ENCODE measurements at places on chromosomes 1 and 21.

- DNase-seq: no peak
Measured at GRCh38 chr21:46216132-46216747, 12.3 kb downstream of the LSS start.

DNA sequence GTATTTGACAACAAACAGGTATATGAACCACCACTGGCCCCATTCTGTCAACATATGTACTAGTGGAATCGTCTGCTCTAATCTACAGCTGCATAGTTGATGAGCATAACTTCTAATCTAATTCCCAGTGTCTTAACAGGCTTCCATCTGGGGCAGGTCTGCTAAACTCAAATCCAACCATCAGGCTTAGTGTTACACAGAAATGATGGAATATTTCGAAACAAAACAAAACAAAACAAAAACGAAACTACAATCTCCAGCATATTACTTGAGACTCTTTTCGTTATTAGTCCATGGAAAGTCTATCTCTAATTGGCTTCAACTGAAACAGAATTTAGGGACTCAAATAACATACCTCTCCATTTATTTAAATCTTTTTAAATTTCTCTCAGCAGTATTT lies 37.6 kb downstream of the DIPK1A start:
- no peak for DNase-seq

DNA sequence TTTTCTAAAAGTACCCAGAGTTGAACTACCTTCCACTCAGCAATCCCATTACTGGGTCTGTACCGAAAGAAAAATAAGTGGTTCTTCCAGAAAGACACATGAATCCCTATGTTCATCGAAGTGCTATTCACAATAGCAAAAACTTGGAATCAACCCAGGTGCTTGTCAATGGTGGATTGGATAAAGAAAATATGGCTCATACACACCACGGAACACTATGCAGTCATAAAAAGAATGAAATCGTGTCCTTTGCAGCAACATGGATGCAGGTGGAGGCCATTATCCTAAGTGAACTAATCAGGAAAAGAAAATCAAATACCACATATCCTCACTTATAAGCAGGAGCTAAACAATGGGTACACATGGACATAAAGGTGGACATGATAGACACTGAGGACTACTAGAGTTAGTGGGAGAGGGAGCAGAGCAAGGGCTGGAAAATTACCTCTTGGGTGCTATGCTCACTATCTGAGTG lies 32.9 kb upstream of the JUN start:
- no peak for DNase-seq

- DNase-seq: no peak
Measured at GRCh38 chr1:8169364-8170058, 143.4 kb upstream of the ERRFI1 start.

DNA sequence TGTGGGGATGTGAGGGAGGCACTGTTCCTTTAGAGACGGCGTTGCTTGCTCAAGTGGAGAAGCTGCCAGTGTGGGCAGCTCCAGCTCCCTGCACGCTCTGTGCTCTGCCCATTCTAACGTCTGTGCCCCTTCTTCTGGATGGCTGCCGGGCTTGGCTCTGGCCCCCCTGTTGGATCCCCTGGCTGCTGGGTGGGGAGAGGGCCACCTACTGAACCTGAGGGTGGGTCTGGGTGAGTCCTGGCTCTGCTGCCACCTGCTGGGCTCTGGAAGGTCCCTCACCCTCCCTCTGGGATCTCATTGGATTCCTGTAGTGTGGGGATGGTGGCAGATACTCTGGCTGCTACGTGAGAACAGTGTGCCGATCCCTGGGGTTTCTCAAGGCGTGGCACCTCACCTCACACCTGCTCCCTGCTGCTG lies 5.0 kb downstream of the PFKL start:
- DNase-seq: peak; percentile 50

GRCh38 chr1:5915587-5916571 lies 76.3 kb downstream of the NPHP4 start:
- no peak for DNase-seq

DNA sequence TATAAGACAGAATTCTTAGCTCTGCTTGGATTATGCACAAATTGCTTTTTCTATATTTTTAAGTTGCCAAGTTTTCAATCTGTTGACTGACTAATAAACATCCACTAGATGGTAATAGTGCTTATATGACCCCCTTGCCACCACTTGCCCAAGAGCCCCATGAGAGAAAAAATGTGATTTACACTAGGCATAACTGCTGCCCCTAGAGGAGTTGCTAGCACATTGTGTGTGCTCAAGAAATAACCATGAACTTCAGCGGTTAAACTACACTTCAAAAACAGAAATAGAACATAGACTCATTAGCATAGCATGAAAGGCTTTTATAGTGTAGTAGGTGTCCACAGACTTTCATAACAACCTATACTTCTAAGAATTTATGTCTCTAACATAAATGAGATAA lies 61.4 kb downstream of the BRINP3 start:
- DNase-seq: no peak

DNA sequence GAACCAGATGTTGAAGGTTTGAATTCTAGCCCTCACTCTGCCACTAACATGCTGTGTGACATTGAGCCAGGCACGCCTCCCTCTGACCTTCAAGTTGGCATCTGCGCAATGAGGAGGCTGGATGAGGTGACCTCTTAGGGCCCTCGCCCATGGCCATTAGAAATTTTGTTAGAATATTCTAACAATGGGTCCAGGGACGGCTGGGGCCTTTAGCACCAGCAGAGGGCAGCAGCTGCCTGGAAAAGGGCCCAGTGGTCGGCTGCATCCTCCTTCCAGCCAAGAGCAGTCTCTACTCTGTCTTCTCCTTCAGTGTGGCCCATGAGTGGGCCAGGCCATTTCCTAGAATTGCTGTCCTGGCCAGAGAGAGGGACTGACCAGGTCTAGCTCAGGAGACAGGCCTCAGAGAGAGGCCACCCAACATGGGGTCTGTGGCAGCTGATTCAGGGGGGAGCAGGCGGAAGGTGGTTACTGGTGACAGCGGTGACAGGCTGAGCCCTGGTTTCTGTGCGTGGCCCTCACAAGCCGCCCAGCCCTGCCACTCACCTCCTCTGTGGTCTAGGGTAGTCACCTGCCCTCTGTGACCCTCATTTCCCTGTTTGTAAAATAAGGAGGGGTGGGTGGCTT lies 101.3 kb upstream of the ACTL8 start:
- peak; percentile 44 for DNase-seq

GRCh38 chr1:88509379-88509778 lies 174.7 kb upstream of the PKN2 start:
- no peak for DNase-seq

GRCh38 chr1:13667691-13668090 lies 32.3 kb upstream of the PRDM2 start:
- no peak for DNase-seq

DNA sequence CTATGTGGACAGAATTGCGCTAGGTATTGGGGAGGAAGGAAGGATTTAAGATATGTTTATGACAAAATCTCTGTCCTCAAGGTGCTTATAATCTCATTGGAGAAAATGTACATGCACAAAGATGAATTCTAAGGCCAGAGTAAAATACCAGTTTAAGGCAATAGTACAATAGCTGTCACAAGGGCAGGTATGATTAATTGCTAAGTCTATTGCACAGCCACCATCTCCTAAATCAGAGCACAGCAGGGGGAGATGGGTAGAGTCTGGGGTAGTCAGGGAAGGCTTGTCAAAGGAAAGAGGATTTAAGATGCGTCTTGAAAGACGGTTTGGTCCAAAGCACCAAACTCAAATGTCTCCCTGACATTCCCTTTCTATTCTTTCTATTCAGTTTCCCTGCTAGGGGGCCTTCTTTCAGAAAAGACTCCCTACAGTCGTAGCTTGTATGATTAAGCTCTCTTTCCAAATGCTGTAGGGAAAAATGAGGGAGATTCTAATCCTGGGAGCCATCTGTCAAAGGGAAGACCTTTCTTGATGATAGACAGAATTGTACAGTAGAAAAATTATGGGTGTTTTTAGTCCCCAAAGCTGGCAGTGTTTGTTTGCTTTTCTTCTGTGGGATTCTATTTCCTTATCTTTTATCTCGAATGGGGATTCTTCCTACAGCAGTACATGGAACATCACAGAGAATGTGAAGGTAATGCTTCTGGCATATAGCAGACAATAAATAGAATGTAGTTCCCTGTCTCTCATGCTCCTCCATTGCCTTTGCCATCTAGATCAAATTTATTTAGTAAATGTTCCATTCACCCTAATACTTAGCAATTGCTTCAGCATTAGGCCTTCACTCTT lies 107.6 kb upstream of the NFIA start:
- no peak for DNase-seq

DNA sequence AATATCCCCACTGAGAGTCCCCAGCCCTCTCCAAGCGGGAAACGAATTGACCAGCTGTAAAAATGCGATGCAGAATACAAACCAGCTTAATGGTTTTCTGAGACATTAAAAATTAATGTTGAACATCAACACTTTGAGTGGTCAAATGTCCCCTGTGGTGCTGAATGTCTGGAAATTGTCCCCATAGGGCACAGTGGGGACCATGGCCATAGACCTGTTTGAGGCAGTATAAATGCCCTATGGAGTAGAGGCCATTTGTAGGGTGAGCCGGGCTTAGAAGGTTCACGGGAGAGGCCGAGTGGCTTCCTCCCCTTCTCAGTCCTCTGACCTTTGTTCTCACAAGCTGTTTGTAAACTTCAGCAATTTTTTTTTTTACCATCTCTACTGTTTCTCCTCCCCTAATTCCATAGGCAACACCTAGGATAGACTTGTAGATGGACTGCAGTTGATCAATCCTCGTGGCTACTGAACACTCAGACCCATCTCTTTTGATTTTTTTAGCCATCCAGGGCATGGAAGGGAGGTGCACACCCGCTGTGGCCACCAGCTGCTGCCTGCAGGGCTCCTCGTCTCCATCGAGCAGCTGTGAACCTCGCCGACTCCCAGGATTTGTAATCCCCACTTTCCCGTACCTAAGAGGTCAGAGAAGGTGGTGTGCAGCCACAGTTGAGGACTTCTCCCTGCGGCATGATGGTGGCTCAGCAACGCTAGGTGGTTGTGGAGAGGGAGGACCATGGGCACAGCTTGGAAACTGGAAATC lies 41.0 kb downstream of the KAZN start:
- no peak for DNase-seq

GRCh38 chr1:243455760-243456651 lies 200.2 kb downstream of the SDCCAG8 start:
- no peak for DNase-seq

DNA sequence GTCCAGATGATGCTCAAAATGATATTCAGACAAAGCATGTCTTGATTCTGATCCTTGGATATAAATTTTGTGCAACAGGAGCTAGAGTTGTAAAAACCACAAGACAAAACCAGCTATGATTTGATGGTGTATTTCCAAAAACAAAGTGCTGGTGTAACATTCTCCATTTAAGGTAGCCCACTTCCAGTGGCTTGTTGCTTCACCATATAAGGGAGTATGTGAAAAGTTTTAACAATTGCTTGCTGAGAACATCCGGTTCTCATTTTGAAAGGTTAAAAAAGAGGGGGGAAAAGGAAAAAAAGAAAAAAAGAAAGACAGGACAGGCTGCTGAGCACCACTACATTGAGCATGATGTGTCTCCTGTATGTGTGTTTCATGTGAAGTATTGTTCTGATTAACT lies 123.6 kb downstream of the MACF1 start:
- no peak for DNase-seq

- DNase-seq: no peak
Measured at GRCh38 chr1:151583796-151584195, 28.1 kb upstream of the SNX27 start.

DNA sequence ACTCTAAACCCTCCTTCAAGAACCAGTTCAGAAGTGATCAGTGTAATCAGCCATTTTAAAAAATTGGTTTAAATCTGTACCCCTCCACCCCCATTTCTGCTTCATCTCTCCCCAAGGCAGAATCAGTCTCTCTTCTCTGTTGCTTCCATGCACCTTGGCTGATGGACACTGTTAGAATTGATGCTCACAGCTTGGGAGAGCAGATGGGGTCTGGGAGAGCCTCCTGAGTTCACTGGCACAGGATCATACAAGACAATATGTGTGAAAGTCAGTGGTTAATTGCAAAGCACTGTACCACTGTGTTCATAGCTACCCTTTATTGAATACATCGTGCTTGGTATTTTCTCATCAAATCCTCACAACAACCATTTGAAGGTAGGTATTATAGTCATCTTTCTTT lies 140.9 kb downstream of the ROR1 start:
- no peak for DNase-seq

GRCh38 chr1:6261615-6261995 lies 707 bp upstream of the GPR153 start:
- no peak for DNase-seq

DNA sequence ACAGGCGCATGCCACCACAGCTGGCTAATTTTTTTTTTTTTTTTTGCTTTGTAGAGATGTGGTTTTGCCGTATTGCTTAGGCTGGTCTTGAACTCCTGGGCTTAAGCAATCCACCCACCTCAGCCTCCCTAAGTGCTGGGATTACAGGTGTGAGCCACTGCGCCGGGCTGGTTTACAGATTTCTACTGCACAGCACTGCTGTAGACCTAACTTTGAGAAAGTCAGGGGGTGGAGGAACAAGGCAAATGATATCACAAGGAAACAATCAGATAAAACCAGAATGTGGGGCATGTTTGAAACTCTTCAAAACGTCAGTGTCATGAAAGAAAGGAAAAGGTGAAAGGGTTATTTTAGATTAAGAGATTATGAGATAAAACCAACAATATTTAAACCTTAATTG lies 45.3 kb downstream of the URB2 start:
- no peak for DNase-seq

DNA sequence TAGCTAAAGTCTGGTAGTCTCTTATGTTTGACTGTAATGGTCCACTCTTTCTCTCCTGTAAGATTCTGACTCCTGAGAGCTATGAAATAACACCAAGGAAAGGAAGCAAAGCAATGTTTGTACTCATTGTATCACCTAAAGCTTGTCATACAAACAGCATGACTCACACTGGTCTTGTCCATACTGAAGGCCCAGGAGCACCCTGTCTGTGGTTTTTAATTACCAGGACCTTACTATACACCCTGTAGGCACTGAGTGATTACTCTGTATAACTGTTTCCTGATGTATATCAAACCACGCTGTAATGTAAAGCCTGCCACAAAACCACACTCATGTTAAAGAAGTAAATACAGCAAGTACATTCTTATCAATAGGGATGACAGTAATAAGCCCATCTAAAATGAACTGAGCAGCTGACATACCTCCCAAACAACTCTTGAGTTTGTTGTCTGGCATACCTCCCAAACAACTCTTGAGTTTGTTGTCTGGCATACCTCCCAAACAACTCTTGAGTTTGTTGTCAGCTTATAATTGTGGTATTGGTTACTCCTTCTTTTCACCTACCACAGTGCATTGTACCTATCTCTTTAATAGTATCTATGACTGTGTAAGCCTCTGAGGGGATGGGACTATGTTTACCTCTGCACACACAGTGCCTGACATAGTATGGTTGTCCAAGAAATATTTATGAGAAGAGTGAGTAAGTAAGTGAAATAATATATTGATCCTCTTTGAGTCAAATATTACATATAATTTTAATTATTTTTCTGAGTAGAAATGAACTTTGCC lies 11.6 kb upstream of the TNFSF18 start:
- no peak for DNase-seq

- no peak for DNase-seq
Measured at GRCh38 chr1:12502336-12503109, 115.5 kb downstream of the DHRS3 start.

GRCh38 chr1:178533121-178533946 lies 20.4 kb downstream of the TEX35 start:
- DNase-seq: no peak

All from progenitor cell of endocrine pancreas (in vitro differentiated cells).